ENCODE measurements at places on chromosomes 7 and 10. TPM values are rescaled to one million over a fixed set of nuclear protein-coding genes. Genes with fewer than 3 reads are reported as not detected.

GRCh38 chr10:88042160-88043100 lies 179.0 kb downstream of the PTEN start:
- no peak for ATAC-seq

GRCh38 chr10:28296023-28296422 lies 6.8 kb downstream of the MPP7 start:
- ATAC-seq: no peak

GRCh38 chr10:132199268-132199853 lies 12.6 kb downstream of the DPYSL4 start:
- no peak for ATAC-seq

DNA sequence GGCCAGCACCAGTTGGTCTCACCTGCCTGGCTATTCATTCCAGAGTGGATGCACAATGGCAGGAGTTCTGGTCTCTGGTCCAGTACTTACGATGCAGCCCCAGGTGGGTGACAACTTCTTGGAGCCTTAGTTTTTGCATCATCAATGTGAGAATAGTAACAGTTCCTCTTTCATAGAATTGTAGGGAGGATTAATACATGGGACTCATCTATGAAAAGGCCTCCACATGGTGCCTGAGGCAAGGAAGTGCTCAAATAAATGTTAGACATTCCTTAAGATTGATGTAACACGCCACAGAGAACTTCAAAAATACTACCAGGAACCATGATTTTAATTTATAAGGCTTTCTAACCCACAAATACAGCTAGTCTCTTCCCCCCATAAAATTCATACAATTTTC lies 120.1 kb upstream of the CHST15 start:
- ATAC-seq: no peak

- ATAC-seq: no peak
Observed at GRCh38 chr7:42159130-42159529, 77.9 kb downstream of the GLI3 start.

DNA sequence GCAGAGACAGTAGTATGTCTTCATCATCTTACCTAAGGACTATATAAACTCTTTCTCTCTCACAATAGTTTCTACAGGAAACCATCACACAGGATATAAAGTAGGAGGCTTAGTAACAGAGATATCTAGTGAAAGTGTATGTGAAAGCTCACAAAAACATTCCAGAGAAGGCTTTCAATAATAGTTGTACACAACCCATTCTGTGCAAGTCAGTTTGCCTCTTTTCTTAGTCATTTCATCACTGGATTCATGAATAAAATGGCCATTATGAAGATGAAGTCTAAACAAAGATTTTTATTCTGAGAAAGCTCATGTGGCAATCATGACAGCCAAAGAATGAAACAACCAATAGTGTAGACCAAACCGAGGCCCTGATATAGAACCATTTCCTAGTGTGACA lies 178.8 kb downstream of the GNAT3 start:
- no peak for ATAC-seq

DNA sequence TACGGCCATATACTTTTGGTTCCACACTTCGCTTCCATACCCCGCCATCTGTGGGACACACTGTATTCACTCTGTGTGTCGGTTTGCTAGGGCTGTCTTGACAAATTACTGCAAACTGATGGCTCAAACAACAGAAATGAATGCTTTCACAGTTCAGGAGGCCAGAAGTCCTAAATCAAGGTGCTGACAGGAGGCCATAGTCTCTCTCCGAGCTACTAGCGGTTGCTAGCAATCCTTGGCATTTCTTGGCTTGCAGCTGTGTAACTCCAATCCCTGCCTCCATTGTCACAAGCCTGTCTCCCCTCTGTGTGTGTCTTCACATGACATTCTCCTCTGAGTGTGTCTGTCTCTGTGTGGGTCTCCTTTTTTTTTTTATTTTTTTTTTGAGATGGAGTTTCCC lies 28.9 kb upstream of the BMPR1A start:
- peak; percentile 97 for ATAC-seq

GRCh38 chr7:16638282-16639280 lies 7.0 kb downstream of the ANKMY2 start:
- ATAC-seq: no peak

DNA sequence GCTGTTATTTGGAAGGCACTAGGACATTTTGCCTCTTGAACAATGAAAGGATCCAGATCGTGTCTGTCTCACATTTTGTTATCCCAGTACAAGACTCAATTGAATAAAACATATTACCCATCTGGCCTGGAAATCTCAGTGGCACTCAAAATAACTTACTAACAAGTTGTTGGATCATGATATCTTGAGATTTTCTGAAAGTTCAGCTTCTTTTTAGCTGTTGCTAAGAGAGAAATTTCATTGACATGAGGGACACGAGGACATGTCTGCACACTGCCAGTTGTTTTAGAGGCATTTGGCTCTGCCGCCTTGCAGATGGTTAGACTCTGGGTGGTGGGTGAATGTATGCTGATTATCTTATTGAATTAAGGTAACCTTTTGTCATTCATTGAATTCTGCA lies 41.0 kb downstream of the KAT6B start:
- ATAC-seq: no peak

- no peak for ATAC-seq
Observed at GRCh38 chr10:70694418-70695141, 22.3 kb downstream of the ADAMTS14 start.

GRCh38 chr10:6388261-6388893 lies 185.6 kb downstream of the PFKFB3 start:
- no peak for ATAC-seq

GRCh38 chr10:100192350-100192749 lies 6.5 kb upstream of the ERLIN1 start:
- no peak for ATAC-seq

PROSER2 gene
- total RNA-seq: not detected

JAZF1 gene
- total RNA-seq: 72.8 TPM

KIAA1549 gene
- total RNA-seq: 12.5 TPM

SNX8 gene
- total RNA-seq: 8.5 TPM
